ENCODE measurements at places on chromosomes 5 and 9.

- DNase-seq: no peak
Measured at GRCh38 chr5:50958852-50959457, 292.5 kb downstream of the PARP8 start.

DNA sequence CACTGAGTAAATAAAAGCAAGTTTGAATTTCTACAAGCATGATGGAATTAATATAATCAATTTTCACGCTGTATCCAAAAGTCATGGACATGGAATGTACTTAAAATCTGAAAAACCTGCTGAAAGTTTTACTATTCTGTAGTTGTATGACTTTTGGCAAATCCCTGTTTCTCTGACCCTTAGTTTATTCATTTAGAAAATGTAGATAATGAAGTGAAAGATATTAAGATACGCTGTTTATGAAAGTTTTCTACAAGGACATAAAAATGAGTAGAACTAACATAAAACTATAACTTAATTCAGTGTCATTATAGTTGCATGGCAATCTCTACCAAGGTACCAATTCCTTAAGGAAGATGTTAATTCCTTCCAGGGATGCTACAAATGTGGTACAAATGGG is 363.2 kb upstream of the MPDZ start:
- DNase-seq: no peak

GRCh38 chr9:68912561-68912960 is 101.4 kb downstream of the PRKACG start:
- DNase-seq: no peak

- DNase-seq: no peak
Measured at GRCh38 chr5:72115296-72115695, 8.0 kb downstream of the MAP1B start.

- no peak for DNase-seq
Measured at GRCh38 chr5:145856285-145856818, 16.5 kb downstream of the GRXCR2 start.

DNA sequence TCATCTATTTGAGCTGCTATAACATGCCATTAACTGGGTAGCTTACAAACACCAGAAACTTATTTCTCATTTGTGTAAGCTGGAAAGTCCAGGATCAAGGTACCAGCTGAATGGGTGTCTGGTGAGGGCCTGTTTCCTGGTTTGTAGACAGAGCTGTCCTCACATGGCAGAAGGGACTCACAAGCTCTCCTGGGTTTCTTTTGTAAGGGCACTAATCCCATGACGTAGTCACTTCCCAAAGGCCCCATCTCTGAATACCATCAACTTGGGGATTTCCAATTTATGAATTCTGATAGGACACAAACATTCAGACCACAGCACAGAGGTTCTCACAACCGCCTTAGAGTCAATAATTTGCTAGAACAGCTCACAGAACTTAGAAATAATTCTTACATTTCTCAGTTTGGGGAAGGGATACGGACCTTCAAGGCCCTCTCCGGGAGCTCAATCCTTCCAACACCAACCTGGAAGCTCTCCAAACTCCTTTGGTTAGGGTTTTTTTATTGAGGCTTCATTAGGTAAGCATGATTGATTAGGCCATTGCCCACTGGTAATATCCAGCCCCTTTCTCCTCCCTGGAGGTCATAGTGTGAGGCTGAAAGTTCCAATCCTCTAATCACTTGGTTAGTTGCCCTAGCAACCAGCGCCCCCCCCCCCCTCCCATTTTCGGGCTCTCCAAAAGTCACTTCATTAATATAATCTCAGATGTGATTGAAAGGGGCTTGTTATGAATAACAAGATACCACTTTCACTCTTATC is 7.6 kb upstream of the DNAJA1 start:
- no peak for DNase-seq

DNA sequence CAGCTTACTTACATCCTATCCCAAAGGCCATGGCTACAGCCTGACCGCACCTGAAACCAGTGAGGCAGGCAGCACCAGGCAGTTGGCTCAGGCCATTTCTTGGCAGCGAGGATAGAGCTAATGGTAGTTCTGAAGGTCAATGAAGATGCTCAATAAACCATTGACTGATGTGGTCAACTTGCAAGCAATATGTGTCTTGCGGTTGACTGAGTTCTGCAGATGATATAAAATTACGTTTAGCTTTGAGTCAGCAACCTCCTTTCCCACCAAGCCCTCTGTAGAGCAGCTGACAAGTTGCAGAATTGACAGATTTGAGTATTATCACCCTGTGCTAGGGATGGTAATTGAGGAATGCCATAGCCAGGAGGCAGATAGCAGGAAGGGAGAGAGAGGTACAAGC is 189.0 kb upstream of the PUM3 start:
- no peak for DNase-seq

Measured in effector memory CD8-positive, alpha-beta T cell (primary cell).